ENCODE measurements at places on chromosomes 1 and 21.

DNA sequence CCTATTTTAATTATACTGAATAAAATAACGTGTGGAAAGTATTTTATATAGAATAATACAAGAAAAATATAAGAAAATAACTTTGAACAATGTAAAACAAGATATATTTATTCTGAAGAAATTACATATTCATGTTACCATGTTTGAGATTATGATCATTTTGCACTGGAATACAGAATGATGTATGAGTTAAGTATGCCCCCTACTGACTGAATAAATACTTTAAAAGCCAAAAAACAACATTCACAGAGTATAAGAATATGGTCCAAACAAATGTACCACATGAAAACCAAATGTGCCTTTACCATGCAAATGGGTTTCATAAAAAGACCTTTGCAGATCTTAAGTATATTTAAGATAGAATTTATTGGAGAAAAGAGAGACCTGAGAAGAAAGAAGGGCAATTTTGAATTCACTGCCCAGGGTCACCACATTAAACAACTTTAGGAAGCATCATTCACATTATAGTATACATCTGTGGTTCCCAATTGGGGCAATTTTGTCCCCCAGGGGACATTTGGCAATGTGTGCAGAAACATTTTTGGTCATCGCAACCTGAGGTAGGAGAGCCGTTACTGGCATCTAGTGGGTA is 136.6 kb upstream of the GFI1 start:
- no peak for DNase-seq

- DNase-seq, result no peak
Observed at GRCh38 chr1:3610527-3611169, 660 bp downstream of the MEGF6 start.

GRCh38 chr1:117985239-117985638 is 55.7 kb downstream of the WDR3 start:
- DNase-seq, result no peak

DNA sequence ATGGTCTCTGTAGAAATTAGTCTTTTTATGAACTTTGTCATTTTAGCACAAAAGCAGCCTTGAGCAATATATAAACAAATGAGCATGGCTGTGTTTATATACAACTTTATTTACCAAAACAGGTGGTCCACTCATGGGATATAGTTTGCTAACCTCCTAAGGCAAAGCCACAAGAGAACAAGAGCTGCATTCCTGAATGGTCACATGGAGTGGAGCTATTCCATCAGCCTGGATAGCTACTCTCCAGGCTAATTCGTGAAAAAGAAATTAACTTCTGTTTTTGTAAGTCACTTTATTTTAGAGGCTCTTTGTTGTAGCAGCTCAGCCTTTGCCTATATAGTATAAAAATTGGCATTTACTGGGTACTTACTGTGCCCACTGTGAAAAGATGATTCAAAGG is 163.3 kb upstream of the FAM78B start:
- DNase-seq, result no peak

DNA sequence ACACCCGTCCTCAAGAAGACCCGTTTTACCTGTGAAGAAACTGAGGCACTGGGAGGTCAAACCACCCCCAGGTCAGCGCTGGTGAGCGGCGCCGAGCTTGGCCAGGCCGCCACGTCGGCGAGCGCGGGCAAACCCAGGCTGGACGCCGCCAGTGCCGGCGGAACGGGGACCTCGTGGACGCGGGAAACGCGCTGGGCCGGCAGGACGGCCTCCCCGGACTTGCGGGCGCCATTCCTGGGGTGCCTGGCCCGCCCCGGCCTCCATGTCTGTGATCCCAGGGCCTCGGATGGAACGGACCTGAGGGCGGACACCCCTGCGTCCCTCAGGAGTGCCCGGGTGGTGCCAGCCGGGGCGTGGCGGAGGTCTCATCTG is 764 bp upstream of the SUMO3 start:
- no peak for DNase-seq

DNA sequence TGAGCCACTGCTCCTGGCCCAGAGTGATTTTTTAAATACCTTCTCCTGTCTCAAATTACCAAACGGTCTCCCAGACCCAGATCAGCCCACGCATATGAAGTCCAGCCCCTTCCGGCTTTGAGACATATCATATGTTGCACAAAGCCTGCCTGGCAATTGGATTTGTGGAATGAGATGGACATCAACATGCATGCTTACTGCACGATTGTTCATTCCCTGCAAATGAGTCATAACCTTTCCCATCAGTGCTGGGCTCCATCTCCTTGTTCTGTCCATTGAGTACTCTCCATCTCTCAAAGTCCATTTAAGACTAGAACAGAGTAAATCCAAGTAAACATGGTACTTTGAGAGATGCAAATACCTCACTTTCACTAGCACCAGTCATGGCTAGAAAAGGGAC is 612.2 kb upstream of the USP24 start:
- peak; percentile 8 for DNase-seq

DNA sequence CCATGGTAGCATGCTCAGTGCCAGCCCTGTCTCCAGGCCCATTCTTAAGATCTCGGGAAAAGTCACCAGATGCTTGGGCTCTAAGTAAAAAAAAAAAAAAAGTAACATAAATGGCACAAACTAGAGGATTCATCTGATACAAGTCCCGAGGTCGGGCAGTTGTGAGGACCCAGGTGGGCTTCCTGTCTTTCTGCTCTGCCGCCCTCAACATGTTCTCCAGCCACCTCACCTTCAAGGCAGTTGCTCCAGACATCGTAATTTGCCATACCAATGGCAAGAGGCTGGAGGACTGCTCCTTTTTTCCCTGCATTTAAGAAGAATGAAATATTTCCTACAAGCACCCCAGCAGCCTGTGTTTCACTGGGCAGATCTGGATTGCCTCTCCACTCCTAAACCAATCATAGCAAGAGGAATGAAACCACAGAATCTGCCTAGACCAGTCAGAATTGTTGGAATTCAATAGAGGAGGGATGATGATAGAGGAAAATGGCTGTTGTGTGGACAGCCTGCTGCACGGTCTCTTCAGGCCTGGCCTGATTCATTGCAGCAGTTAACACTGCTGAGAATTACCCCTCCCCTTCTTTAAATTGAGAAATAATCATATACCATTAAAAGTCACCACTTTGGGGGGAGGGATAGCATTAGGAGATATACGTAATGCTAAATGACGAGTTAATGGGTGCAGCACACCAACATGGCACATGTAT is 5.4 kb downstream of the HMGN2 start:
- DNase-seq, result peak; percentile 53

DNA sequence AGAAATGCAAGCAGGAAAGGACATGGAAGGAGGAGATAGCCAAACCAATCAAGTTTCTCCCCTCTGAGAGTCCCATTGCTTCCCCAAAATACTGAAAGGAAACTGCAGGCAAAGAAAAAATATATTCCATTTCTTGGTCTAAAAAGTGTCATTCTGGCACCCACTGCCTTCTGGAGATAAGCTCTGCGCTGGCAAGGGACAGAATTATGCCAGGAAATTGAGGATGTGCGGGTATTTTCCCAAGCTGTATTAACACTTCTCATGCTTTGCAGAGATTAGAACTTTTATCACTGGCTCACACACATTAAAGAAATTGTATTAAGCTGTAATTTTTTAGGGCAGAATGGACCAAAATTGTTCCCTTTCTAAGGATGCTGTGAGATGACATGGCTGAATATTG is 381.2 kb upstream of the DUSP10 start:
- no peak for DNase-seq

DNA sequence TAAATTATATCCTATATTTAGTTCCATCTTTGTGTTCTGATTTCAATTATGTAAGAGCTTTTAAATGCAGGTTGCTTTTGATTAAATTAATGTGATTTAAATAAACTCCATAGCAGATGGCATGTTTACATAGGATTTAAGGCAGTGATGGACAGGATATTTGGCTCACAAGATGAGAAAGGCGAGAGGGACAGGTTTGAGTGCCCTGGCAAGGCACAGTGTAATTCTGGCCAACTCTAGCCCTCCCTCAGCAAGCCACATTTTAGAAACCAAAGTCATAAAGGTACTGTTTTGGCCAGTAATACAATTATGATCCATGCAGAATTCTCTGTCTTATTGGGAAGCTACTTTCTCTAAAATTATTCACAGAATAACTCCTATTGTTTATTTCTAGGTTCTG is 50.6 kb upstream of the C1orf146 start:
- DNase-seq, result no peak

DNA sequence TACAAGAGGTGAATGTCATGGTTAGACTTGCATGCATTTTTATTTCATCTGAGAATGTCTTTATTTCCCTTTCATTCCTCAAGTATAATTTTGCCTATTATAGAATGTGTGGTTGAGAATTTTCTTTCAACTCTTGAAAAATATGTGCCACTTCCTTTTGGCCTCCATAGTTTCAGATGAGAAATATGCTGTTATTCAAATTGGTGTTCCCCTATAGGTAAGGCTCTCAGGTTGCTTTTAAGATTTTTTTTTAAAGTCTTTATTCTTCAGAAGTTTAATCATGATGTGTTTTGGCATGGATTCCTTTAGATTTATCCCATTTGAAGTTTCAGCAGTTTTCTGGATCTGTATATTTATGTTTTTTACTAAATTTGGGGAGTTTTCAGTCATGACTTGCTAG is 2.1 kb downstream of the MROH7 start:
- DNase-seq, result no peak

DNA sequence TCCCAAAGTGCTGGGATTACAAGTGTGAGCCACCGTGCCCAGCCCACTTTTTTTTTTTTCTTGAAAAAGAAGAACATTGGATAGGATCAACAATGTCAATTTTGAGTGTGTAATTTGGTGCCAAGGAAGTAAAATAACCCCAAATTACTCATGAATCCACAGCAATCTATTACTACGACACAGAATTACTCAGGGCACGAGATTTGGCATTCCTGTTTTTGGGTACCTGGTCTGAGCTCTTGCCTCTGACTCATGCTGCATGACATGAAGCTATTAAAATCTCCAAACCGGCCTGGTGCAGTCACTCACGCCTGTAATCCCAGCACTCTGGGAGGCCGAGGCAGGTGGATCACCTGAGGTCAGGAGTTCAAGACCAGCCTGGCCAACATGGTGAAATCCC is 10.4 kb downstream of the RNF19B start:
- no peak for DNase-seq

GRCh38 chr1:167728818-167729410 is 7.1 kb downstream of the MPZL1 start:
- DNase-seq, result no peak

DNA sequence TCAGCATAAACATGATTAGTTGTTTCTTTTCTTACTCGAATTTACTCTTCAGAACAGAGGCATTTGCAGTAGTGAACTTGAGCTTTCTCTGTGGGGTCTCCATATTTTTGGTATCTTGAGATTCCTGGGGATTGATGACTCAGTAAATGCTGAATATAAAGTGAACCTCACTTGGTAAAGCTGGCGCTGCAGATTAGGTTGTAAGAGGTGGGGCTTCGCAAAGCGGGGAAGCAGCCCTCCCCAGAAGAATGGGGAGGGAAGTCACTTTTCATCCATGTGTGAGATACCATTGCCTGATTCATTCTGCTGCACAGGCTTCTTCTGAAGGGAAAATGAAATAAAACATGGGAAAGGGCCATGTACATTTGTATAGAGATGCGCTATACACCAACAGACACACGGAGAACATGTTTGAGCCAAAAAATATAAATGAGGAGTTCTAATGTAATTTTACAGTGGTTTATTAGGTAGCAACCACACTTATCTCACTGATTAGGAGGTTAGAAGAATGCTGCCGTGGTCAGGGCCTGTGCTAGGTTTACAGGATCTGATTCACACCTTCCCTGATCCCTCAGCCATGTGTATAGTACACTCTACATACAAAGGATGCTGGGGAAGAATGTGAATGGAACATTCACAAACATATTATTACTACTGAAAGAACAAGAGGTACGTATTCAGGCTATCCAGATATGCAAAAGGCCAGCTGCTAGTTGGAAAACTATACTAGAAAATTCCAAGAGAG is 63.5 kb downstream of the DNTTIP2 start:
- DNase-seq, result no peak

DNA sequence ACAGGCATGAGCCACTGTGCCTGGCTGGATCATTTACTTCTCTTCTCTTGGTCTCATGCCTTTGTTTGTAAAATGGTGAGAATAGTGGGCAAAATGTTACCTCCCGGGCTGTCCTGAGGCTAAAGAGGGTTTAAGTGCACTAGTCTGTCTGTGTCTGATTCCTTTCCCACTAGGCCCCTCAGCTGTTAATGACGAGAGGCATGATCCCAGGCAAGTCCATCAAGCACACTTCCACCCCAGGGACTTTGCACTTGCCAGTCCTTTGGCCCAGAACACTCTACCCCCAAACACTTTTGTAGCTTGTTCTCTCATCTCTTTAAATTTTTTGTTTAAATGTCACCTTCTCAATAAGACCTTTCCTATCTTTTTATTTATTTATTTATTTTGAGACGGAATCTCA is 13.8 kb upstream of the EPB41 start:
- no peak for DNase-seq

- no peak for DNase-seq
Observed at GRCh38 chr1:219927956-219928790, at the start of gene SLC30A10. SLC30A10 (minus strand) TSS chr1:219928557; CDS start chr1:219928440, 117 bp downstream.

DNA sequence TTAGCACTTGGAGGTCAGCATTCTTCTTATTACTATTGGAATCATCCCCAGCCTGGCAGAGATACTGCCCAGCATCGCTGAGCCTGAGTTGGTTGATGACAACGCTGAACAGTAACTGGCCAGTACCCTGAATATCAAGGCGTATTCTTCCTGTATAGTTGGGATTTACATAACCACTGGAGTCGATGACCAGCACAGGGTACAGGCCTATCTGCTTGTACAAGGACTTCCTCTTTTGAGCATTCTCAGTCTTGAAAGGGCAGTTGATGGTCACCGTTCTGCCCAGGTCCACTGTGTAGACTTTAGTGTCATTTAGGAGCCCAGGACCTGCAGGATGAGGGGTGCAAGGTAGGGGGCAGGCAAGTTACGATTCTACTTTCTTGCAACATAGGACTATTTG is 8.8 kb downstream of the PIGR start:
- DNase-seq, result no peak

DNA sequence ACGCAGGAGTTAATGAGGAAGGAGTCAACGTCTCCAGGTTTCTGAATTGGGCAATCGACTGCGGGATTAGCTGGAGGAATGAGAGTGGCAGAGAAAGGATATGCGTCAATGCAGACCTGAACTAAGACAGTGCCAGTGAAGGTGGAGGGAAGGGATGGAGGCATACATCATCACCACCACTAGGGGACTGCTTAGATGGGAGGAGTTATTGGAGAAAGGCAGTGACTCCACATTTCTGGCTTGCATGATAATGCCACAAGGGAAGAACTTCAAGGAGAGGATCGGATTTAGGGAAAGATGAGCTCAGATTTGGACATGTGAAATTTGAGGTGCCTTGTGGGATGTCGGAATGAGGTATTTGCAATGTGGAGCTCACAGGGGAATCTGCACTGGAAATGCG is 17.5 kb downstream of the VASH2 start:
- peak; percentile 95 for DNase-seq

- DNase-seq, result no peak
Observed at GRCh38 chr1:145795257-145795881, 28.5 kb downstream of the RNF115 start.

GRCh38 chr1:113874012-113874879 is 2.7 kb upstream of the PTPN22 start:
- DNase-seq, result no peak

GRCh38 chr1:185860311-185860710 is 126.1 kb downstream of the HMCN1 start:
- DNase-seq, result no peak

- no peak for DNase-seq
Observed at GRCh38 chr21:30227633-30228404, 11.9 kb upstream of the CLDN8 start.

Data from SJCRH30 (cell line).